GF-D8 (cell line): ENCODE measurements at places on chromosomes 1 and 21.

GRCh38 chr1:14273811-14274210, 324.7 kb upstream of the KAZN start:
- no peak for DNase-seq

- DNase-seq, result no peak
Measured at GRCh38 chr1:23795676-23796465, 4.7 kb downstream of the GALE start.

DNA sequence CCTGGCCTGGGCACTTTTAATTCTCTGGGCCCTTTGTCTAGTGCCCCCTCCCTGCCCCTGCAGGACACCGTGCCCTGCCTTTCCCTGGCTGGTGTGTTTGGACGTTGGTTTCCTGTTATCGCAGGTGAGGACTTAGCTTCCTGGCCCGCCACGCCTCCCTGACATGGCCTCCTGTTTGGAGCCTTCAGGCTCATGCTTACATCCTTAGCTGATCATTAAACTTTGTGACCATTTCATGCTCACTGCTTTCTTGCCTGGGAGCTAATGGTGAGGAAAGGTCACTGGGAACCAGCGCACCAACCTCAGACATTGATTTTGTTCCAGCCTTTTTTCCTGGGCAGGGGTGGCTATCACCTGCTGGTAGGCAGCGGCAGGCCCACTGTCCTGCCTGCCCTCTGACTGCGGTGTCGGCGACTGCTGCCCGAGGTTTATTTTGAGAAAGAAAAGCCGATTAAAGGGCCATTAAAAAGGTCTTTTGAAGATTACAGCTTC, 3.7 kb downstream of the PFKL start:
- no peak for DNase-seq

DNA sequence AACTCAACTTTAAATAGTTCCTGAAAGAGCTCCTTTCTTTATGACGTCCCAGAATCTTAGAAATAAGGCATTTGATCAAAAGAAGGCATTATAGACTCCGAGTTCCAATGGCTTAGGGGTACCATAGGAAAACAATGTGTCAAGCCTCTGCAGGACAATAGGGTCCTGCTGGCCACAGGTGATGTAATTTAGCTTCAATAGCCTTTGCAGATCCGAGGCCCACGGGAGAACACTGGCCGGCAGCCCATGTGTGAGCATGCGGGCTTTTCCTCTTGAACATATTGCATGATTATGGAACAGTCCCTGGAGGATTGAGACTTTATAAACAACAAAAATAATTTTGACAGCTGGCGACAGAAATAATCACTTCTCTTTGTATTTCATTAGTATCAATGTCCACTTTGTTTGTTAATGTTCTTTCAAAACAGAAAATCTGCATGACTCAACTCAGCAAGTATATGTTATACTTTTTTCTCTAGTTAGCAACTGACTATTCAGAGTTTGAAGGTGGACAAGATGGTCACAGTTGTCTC, 49.0 kb upstream of the NR5A2 start:
- no peak for DNase-seq

DNA sequence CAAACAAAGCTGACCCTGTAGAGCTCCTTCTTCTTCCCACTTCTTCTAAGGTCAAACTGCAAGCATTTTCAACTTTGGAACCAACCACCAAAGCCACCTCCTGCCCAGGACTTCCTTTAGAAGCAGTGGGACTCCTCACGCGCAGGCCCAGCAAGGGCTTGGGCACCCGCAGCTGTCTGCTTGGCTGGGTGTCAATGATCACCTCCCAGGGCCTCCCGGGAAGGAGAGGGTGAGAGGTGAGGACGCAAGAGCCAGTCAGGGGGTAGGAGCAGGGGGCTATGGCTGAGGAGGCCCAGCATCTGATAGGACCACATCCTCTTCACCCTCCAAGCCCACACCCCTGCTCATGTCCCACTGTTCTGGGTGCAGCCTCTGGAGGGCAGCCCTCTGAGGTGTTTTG, 10.2 kb downstream of the KLHL21 start:
- DNase-seq, result peak; percentile 46

DNA sequence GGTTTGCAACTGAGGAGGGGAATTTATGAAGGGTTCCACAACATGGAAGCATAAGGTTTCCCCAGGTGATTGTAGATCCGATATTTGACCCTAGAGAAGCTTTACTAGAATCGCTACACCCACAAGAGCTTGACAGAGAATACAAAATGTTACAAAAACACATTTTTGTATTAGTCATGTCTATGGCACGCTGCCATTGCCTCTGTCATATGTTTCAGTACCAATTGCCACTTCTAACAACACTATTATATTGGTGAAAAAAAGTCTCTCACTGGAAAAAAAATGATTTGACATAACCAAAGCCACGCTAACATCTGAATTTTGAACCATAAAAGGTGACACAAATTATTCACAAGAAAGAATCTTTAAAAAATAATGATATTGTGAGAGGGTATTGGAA, 214.5 kb downstream of the KCNT2 start:
- DNase-seq, result no peak

DNA sequence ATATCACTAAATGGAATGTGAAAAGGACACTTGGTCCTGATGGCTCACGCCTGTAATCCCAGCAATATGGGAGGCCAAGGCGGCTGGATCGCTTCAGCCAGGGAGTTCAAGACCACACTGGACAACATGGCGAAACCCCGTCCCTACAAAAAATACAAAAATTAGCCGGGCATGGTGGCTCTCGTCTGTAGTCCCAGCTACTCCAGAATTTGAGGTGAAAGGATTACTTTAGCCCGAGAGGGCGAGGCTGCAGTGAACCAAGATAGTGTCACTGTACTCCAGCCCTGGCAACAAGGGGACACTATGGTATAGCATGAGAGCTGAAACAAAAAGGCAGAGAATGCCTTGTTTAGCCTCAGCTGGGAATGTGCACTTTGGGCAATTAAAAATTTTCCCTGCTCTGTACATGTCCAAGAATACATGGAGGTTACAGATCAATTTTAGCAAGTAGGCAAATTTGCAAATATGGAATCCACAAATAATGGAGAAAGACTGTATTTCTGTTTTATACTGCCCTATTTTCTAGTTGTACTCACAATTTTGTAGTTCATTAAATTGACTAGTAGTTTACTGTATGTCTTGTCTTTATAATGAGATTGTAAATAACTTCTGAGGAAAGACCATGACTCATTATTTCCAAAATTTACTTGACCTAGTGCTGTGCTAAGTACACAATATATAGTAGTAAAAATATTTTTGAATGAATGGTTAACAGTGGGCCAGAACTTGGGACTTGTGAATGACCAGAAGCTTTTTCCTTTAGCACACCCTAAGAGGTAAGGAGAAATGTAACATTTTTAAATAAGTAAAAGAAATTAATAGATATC, 2.0 kb upstream of the ANGEL2 start:
- DNase-seq, result no peak

- no peak for DNase-seq
Measured at GRCh38 chr1:120178799-120179756, 2.8 kb upstream of the SEC22B start.

- DNase-seq, result no peak
Measured at GRCh38 chr1:200150006-200150405, 122.5 kb downstream of the NR5A2 start.

DNA sequence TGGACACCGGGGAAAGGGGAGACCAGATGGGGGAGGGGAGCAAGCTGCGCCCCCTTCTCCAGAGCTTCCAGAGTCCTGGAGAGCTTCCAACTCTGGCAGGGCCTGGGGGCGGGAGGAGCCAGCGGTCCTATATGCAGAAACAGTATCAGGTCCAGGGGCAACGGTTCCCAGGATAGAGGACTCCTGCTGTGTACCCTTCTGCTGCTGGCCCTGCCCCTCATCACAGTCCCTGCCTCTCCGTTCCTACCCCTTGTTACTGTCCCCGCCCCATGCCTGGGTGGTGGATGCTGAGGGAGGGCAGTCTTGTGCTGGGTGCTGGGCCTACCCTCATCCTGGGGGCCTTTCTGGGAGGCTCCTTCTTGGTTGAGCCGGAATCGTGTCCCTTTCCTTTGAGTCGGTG, 19.2 kb upstream of the PEX10 start:
- DNase-seq, result no peak

GRCh38 chr1:1556505-1556904, 16.1 kb upstream of the TMEM240 start:
- no peak for DNase-seq

- no peak for DNase-seq
Measured at GRCh38 chr1:14565090-14565489, 33.4 kb upstream of the KAZN start.
